ENCODE measurements at places on chromosomes 16 and 17.

GRCh38 chr17:12391468-12391867 is 274.2 kb upstream of the MYOCD start:
- no peak overlapping the region for H3K4me3 ChIP-seq
- H3K27ac ChIP-seq: no peak overlapping the region
- no peaks in the 10 kb centered on the region for H3K27me3 ChIP-seq
- no peak for DNase-seq
- H3K36me3 ChIP-seq: no peaks in the 10 kb centered on the region

DNA sequence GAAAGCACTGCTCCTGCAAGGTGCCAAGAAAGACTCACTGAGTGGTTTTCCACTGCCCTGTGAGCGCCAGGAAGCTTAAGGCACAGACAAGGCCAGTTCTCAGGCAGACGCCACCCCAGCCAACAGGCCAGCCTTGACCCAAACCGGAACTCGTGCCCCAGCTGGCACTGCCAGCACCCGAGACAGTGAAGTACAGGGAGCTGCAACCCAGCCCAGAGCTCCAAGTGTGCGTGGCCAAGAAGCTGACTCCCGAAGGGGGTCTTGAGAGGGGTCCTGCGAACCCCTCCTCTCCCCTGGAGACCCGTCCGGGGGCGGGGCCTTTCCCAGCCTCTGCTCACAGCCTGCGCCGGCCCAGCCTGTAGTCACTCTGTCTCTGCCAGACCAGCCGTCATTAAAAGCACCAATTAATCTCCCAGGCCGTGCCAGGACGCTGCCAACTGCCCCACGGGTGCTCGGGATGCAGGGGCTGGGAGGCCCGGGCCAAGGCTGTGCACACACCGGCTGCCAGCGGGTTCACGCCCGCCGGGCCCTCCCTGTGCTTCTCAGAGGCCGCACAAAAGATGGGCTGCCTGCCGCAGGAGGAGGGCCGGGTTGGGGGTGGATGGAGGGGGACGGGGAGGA is 4.4 kb upstream of the SOX8 start:
- no peak overlapping the region for H3K27ac ChIP-seq
- H3K4me3 ChIP-seq: no peak overlapping the region
- no peaks in the 10 kb centered on the region for H3K36me3 ChIP-seq
- peaks cover 12% of the 10 kb centered on the region for H3K4me1 ChIP-seq
- peaks cover 55% of the 10 kb centered on the region for H3K27me3 ChIP-seq

- H3K36me3 ChIP-seq: peaks cover 47% of the 10 kb centered on the region
- peaks cover 53% of the 10 kb centered on the region for H3K4me1 ChIP-seq
- peak overlapping the region; percentile 98 for H3K4me3 ChIP-seq
- no peaks in the 10 kb centered on the region for H3K27me3 ChIP-seq
- H3K27ac ChIP-seq: peak overlapping the region; percentile 99
- no peak for DNase-seq
Measured at GRCh38 chr17:81514489-81514738, 1.8 kb upstream of the ACTG1 start.

DNA sequence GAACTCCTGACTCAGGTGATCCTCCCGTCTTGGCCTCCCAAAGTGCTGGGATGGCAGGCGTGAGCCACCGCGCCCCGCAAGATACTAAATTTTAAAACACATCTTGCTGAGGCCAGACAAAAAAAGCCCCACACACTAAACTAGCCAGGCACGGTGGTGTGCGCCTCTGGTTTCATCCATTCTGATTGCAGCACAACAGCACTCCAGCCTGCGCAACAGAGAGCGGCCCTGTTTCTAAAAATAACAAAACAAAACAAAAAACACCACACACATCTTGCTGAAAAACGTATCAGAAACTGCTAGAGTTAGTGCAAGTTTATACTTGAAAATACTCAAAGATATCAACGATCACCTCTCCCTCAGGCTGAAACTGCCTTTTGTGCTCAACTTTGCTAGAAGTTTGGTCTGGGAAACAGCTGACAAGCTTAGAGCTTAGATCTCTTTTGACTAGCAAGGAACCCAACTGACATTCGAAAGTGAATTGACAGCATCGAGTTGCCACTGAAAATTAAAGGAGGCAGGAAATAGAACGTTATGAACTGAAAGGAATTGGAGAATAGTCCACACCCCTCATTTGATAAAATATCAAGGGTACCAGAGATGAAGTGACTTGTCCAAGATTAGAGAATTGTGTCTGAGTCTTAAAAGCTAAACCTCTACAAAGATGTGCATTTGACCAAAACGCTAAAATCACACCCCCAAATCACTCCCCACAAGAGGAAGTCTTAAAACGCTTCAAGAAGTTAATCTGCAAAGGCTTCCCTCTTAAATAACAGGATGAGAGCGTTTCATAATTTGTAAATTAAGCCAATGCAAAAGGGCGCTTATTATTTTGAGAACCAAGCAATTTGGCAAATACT is 908 bp downstream of the COG4 start:
- H3K27ac ChIP-seq: peak overlapping the region; percentile 99
- H3K4me1 ChIP-seq: peaks cover 42% of the 10 kb centered on the region
- no peak for DNase-seq
- H3K4me3 ChIP-seq: peak overlapping the region; percentile 98
- H3K36me3 ChIP-seq: peaks cover 34% of the 10 kb centered on the region

- peak overlapping the region; percentile 99 for H3K27ac ChIP-seq
- peaks cover 94% of the 10 kb centered on the region for H3K4me1 ChIP-seq
- peak overlapping the region; percentile 69 for H3K4me3 ChIP-seq
Measured at GRCh38 chr17:27473748-27474609, 17.7 kb downstream of the KSR1 start.

- peaks cover 82% of the 10 kb centered on the region for H3K4me1 ChIP-seq
- DNase-seq: peak; percentile 80
- H3K36me3 ChIP-seq: peaks cover 44% of the 10 kb centered on the region
Measured at GRCh38 chr16:27314161-27314723, 468 bp downstream of the IL4R start.

Measured in stimulated activated naive B cell treated with anti-CD40 and anti-IgM and Interleukin-4, amounts not matched to agents 10 μg/mL and 1 μg/mL and 100 μg/mL, for 72 hours (primary cell).